ENCODE measurements at places on chromosomes 7 and 10.

- no peak for DNase-seq
Observed at GRCh38 chr7:50310956-50311355, 6.4 kb downstream of the IKZF1 start.

DNA sequence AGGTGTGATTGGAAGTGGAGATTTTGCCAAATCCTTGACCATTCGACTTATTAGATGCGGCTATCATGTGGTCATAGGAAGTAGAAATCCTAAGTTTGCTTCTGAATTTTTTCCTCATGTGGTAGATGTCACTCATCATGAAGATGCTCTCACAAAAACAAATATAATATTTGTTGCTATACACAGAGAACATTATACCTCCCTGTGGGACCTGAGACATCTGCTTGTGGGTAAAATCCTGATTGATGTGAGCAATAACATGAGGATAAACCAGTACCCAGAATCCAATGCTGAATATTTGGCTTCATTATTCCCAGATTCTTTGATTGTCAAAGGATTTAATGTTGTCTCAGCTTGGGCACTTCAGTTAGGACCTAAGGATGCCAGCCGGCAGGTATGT lies 13.6 kb downstream of the STEAP2 start:
- no peak for DNase-seq

DNA sequence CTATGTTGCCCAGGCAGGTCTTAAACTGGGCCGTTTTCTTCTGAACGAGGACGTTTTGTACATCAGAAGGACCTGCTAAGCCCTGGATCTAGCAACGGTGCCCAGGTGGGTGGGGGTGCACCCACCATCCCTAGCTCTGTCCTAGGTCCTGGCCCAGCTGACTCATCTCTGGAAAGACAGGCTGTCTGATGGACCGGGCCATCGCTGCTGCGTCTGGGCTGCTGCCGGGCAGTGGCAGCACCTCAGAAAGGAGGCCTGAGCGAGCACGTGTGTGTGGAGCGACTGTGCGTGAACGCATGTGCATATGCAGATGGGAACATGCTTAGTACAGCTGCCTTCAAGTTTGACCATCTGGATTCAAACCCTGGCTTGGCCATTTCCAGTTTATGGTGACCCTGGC lies 7.3 kb upstream of the ELFN1 start:
- DNase-seq, result no peak

- no peak for DNase-seq
Observed at GRCh38 chr10:59064759-59065539, 111.5 kb upstream of the PHYHIPL start.

DNA sequence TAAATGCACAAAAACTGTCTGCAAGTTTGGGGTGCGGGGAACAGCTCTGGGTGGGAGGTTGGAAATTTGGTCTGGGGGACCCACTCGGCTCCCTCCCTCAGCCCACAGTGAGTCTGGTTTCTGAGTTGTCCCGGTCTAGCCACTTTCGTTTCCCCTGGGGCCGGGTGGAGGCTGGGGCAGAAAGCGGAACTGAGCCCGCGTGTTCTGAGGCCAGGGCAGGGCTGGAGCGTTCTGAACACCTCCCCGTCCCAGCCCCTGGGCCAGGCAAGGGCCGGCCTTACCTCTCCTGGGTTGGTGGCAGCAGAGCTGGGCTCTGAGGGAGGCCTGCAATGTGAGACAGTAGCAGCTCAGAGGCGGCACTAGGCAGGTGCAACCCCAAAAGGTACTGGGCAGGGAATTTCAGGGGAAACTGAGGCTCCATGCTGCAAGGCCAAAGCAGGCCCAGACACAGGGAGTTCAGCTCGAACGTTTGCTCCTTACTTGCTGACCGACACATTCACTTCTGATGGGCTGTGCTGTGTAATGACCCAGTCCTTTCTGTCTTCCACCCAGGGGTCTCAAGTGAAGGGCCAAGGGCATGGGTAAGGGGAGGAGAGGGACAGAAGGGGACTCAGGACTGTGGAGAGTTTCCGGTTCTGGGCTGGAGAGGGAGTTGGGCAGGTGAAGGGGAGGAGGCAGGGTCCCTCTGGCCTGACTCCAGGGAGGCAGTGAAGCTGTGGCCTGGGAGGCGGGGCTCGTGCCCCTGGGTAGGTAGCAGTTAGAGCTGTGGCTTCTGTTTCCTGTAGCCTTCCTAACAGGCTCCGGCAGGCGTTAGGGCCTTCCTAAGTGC lies 3.0 kb downstream of the IRF5 start:
- DNase-seq, result no peak

All from fibroblast of skin of right quadriceps (primary cell).